Stimulated activated CD8-positive, alpha-beta memory T cell treated with anti-CD3 and anti-CD28 coated beads, Interleukin-2, amount 100 ng/mL, for 1 hour (primary cell): ENCODE measurements at places on chromosomes 2 and 18.

- DNase-seq, result no peak
Observed at GRCh38 chr2:64035072-64035942, 16.1 kb upstream of the VPS54 start.

DNA sequence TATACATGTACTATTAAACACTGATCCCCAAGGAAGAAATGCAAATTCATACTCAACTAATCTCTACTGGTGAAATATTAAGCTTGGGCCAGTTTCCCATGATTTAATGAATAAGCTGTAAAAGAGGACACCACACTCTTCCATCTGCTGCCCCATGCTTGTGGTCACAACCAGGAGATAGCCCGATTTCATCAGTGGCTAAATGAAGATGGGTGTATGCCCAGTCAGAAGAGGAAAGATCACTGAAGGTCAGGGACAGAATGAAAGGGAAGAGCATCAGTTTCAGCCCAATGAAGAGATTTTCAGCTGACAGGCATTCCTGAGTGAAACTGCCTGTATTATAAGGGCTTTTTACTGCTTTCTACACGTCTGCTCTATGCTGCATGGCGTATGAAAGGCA, 103.5 kb downstream of the KCNS3 start:
- DNase-seq, result no peak

- no peak for DNase-seq
Observed at GRCh38 chr2:193900292-193900691, 1705.6 kb upstream of the TMEFF2 start.

GRCh38 chr2:239821694-239822075, 203.5 kb downstream of the NDUFA10 start:
- no peak for DNase-seq
